Stimulated activated CD8-positive, alpha-beta memory T cell treated with anti-CD3 and anti-CD28 coated beads, Interleukin-15, amount 100 ng/mL, for 24 hours (primary cell): ENCODE measurements at places on chromosomes 2 and 18.

- no peak for DNase-seq
Observed at GRCh38 chr2:3147651-3148530, 229.7 kb downstream of the EIPR1 start.

GRCh38 chr2:95300450-95300849, 3.3 kb downstream of the KCNIP3 start:
- no peak for DNase-seq

DNA sequence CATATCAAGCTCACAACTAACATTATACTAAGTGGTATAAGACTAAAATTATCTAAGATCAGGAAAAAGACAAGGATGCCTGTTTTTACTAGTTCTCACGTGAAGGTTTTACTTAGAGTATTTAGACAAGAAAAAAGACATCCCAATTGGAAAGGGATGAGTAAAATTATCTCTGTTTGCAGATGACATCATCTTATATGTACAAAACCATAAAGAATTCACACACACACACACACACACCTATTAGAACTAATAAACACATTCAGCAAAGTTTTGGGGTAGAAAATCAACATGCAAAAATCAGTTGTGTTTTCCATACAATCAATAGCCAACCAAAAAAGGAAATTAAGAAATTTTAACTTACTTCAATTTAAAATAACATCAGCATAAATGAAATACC, 35.9 kb upstream of the RGPD4 start:
- DNase-seq, result no peak

GRCh38 chr2:61597300-61598289, 59.4 kb upstream of the XPO1 start:
- no peak for DNase-seq

DNA sequence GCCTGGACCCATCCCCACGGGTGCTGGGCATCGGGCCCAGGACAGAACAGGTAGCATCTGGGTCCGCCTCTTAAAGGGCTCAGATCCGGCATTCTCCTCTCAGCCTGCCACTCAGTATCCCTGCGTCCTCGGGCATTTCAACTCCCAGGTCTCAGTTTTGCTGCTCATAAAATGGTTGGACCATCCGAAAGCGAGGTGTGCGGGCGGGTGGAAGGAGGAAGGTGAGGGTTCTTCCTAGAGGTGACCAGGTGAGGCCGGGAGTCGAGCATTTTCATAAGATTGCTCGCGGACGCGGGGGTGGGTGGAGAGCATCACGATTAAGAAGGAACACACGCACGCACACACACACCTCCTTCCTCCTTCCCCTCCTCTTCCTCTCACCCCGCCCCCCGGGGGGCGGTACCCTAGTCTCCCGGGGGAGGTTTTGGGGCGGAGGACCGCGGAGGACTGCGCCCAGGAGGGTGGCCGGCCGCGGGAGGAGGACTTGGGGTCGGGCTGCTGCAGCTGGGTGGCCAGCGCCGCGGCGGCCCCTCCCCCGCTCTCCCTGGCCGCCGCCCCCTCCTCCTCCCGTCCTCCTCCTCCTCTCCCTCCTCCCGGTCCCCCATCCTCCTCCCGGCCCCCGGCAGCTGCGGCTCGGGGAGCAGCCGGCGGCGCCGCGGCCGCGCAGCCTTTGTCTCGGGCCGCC, 97.9 kb upstream of the GPR45 start:
- DNase-seq, result no peak

GRCh38 chr2:218290316-218291261, 1.7 kb downstream of the TMBIM1 start:
- DNase-seq, result no peak

DNA sequence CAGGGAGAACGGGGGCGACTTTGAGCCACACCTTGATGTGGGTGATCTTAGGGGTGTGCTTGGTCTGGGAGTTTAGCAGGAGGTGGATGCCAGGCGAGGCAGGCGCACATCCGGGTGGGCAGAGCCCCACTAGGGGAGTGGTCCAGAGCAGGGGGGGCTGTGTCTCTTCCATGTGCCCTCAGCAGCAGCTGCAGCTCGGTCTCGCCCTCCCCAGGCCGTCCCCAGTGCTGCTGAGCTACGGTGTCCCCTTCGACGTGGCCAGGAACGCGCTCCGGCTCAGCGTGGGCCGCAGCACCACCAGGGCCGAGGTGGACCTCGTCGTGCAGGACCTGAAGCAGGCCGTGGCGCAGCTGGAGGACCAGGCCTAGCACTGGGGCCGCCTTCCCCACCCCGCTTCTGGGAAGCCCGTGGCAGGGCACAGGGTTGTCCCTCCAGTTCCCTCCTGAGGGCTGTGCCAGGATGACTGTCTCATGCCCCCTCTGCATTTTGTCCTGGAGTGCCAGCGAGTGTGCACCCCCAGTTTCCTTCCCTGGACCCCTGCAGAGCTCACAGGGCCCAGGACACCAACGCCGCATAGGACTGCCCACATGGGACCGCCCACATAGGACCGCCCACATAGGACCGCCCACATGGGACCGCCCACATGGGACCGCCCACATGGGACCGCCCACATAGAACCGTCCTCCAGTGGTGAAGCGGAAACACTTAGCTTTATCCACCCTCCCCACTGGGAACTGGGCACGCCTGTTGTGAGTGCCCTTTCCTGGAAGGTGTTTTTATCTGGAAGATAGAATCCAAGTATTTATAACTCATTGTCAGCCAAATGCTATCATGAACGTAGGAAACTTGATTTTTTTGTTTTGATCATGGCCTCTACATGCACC, 1.9 kb upstream of the ESPNL start:
- DNase-seq, result no peak

DNA sequence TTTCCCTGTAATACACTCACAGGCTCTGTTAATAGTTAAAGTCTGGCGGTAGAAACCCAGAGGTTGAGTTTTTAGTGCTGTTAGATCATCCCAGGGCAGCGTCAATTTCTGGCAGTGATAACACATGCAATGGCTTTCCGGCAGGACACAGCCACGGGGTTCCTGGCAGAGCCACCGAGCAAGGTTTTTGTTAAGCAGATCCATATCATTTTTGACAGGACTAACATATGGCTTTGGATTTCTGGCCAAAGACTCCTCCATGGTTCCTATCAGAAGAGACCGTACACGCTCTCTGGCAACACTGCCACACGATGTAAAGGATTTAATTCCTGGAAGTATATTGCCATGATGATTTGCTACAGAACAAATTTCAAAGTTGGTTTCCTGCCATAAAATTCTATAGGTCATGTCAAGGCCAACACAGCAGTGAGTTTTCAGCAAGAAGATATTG, 854.3 kb downstream of the LRRTM4 start:
- DNase-seq, result no peak

GRCh38 chr2:85800586-85800985, 46.8 kb downstream of the ATOH8 start:
- DNase-seq, result no peak

DNA sequence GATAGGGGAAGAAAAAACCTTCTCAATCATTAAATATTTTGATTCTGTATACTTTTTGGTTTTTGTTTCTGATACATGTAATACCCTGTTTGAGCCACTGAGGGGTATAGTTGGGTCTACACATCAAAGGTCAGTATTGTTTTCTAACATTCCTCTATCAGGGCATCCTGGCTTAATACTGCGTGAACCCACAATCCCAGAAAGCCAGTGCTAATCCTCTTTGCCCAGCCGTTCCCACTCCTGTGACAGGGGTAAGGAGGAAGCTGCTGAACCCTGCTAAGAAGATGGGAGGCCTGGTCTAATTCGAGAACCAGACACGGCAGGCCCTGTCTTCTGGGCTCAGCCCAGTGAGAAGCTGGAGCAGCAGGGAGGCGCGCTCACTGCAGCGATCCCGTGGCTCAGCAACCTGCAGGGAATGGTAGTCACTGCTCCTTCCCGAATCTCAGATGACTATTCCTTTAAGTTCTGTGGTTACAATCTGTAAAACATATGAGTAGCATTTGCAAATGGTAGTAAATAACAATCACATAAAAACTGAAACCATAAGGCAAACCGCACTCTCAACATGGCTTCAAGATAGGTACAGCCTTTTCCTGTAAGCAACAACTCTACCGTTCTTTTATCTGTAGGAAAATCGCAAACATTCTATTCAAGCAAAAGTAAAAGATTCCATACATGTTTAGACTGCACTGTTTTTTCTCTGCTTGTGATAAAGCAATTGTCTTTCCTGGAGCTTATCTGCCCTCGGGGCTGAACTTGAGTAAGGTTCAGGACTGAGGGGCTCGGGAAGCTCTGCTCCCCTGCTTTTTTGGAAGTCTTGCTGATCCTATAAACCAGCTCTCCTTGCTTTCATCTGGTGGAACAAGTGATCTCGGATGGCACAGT, 87.0 kb downstream of the EPB41L3 start:
- DNase-seq, result no peak

DNA sequence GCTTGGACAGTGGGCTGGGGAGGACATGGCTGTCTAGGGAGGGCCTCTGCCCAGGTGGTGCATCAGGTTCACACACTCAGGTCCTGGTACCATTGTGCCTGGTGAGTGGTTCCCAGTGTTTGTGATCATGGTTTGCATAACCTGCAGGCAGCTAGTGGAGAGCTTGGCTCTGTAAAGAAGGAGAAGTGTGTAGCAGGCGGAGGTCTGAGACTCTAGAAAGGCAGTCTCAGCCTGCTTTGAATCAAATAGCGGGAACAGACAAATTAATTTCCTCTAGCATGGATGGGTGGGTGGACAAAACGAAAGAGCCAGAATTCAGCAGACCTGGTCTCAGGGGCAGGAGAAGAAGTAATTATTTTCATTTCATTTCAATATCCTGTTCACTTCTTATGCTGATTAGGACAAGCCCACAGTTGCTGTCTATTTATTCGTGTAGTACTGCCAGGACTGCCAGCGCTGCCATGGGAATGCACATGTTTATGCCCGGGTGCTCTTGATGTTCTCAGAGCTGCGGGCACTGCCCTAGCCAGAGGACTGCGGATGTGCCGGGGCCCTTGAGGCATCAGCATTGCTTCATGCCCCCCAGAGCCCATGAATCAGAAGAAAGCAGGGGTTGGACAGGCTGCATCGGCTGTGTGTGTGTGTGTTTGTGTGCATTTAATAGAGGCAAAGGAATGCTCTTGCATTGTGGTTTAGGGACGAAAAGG, 45.4 kb upstream of the DLX2 start:
- no peak for DNase-seq

GRCh38 chr2:28588292-28588670, 92.4 kb downstream of the PLB1 start:
- no peak for DNase-seq
